ENCODE measurements at places on chromosomes 1 and 21.
A peak's percentile ranks its signal among the peaks of the same experiment; 100 is the strongest.

DNA sequence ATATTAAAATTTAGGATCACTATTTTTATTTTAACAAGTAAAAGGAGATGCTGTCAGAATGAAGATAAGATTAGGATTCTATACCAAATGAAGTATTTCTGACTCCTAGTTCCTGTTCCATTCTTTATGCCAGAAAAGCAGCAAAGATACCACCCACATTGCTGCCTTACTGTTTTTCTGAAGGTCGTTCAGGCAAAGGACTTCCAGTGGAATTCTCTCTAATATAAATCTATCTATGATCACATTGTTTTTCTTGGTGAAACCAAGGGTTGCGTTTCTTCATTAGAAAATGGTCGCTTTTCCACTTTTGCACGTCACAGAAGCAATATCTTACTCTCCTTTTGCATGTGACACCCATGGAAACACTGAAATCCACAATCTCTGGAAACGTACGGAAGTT is 594.8 kb upstream of the ADGRL2 start:
- no peak for DNase-seq

- no peak for DNase-seq
These were observed 3.0 kb upstream of the A3GALT2 start for GRCh38 chr1:33323663-33324477.

GRCh38 chr1:171865106-171865505 is 23.8 kb downstream of the DNM3 start:
- DNase-seq: no peak

DNA sequence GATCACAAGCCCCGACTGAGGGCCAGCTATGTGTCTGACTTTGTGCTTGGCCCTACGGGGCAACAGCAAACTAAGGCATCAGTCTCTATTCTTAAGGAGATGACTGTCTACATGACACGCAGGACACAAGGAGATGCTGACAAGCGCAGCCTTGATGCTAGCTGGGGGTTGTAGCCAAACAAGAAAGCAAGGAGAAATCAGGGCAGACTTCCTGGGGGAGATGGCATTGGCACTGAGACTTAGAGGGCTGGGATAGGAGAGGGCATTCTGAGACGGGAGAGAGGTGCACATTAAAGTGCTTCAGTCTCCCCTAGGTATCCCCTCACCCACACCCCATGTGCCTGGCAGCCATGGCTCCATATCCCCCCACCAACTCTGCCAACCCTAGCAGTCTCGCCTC is 210.8 kb upstream of the POU3F1 start:
- DNase-seq: no peak

GRCh38 chr21:37861561-37861960 is 54.7 kb downstream of the KCNJ6 start:
- no peak for DNase-seq

DNA sequence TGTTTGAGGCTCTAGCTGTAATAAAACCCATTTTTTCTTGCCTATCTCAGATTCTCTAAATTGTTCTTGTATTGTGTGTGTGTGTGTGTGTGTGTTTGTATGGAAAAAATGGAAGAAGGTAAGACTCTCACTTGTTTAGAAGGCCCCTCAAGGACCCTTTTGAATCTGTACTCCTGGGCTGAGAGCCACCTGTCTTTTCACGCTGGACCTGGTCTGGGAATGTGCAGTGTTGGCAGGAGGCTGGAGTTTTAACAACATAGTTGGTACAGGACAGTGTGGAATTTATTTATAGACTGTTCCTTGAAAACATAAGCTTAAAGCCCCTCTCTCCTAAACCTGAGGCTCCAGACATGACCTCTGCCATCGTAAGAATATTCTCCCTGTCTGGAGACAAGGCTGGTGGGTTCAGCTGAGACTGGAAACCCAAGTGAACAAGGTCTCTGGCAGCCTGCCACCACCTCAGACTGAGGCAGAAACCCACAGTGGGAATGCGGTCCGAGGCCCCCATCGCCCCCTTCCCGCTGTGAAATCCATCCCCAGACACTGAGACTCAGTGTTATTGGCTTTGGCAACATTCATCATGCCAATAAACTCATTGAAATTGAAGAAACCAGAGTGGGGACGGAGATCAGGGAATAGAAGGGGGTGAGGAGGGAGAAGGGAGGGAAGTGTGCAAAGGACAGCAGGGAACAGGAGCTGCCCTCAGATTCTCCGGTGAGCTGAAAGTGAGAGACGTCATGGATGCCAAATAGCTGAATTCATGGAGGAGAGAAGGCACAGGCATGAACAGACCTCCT is 24.6 kb upstream of the PLXNA2 start:
- DNase-seq: no peak

- DNase-seq: no peak
These were observed 14.0 kb upstream of the CTPS1 start for GRCh38 chr1:40965531-40965930.

- DNase-seq: peak; percentile 46
These were observed 21.2 kb downstream of the OVGP1 start for GRCh38 chr1:111406321-111406768.
